ENCODE measurements at places on chromosomes 2 and 18.

DNA sequence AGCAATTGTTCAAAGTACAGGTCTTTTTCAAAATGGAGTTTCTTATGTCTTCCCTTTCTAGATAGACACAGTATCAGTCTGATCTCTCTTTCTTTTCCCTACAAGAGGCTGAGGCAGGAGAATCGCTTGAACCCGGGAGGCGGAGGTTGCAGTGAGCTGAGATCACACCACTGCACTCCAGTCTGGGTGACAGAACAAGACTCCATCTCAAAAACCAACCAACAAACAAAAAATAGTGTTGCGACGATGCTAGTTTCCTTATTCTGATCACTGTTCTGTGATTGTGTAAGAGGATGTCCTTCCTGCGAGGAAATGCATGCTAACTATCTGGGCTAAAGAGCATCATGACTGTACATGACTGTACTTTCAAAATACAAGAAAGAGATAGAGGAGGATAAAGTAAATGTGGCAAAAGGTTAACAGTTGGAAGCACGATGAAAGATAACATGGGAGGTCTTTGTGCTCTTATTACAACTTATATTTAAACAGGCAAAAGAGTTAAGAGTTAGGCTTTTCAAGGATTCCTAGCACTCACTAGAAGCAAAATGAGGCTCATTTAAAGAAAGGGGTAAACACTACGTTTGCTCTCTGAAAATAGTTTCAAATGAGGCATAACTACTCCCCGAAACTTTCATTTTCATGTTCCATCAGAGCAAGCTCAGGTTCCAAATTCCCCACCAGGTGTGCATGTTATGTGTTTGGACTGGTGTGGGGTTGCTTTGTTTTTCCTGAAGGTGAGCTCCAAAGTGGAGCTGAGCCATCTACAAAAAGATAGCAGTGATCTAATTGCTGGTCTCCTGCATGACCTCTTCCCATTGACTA is 23.8 kb downstream of the SOWAHC start:
- DNase-seq = peak; percentile 31

GRCh38 chr18:79422022-79422782 is 26.5 kb downstream of the NFATC1 start:
- DNase-seq = peak; percentile 65

DNA sequence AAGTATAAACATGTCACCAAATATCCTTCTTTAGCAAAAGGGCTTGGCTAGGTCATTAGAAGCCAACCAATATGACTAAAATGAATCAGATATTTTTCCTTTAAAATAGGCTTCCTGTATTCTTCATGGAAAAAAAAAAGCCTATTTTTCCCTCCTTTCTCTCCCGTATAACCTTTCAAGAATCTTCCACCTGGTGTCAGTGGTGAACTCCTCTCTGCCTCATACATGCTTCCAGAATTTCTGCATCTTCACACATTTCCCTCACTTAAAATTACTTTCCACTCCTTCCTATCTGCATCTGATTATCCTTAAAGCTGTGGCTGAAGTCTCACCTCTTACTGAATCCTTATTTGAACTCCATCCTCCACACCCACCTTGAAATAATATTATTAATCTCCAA is 116.9 kb upstream of the FANCL start:
- no peak for DNase-seq

DNA sequence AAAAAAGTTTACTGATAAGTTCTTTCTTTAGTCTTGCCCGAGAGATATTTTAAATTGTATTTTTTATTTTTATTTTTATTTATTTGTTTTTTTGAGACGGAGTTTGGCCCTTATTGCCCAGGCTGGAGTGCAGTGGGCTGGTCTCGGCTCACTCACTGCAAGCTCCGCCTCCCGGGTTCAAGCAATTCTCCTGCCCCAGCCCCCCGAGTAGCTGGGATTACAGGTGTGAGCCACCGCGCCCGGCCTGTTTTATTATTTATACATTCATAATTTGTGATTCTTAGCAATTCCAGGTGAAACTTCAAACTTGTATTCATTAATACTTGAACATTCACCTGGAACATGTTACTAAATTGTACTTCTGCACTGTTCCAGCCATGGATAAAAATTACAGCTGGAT is 2.9 kb downstream of the CREB1 start:
- no peak for DNase-seq

GRCh38 chr2:238761868-238762267 is 86.0 kb upstream of the TWIST2 start:
- peak; percentile 38 for DNase-seq

DNA sequence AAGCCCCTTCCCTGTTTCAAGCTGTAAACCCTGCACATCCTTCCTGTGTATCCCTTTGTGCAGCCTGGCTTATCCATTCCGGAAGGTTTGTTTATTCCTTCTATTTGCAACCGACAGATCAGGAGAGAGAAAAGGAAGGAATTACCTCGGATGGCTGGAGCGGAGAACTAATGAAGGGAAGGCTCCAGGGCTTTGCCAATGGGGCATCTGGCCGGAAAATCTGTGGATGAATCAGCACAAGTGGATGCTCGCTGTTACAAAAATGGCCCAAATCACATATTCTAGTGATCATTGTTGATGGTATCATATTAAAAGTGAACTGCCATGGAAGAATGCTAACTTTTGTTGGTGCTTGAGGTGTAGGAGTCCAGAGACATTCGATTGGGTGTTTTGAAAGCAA is 97.1 kb downstream of the AQP4 start:
- DNase-seq = no peak

DNA sequence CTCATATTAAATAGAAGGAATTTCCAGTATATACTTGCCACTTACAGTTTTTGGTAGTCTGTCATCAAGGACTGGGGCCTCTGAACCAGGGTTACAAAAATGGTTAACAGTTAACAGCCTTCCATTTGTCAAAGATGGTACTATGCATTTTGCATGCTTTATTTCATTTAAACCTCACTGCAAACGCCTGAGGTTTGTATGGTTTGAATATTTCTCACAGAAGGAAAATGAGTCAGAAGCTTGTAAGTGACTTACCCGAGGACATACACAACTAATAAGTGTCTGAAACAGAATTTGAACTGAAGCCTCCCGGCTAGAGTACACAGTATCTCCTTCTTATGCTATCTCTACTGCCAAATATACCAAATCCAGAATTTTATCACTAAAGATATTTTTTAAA is 1593.5 kb upstream of the ACVR2A start:
- peak; percentile 66 for DNase-seq

DNA sequence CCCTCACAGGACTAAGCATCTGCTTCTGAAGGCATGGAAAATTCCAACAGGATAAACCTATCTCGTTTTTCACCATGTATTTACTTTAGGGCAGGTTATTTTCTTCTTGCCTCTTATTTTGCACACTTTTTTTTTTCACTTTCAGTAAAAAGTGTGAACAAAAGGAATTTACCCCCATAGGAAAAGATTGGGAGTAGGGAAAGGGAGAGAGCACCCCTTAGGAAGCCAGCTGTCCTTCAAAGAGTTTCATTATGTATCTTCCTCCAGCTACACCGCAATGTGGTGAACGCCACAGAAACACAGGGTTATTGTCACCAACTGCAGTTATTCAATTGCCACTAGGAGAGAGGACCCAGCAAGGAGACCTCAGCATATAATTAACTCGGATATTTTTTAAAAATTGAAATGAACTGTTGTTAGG is 286.2 kb upstream of the VRK2 start:
- no peak for DNase-seq

- DNase-seq = no peak
Observed at GRCh38 chr2:191003405-191004309, 10.3 kb downstream of the STAT1 start.

DNA sequence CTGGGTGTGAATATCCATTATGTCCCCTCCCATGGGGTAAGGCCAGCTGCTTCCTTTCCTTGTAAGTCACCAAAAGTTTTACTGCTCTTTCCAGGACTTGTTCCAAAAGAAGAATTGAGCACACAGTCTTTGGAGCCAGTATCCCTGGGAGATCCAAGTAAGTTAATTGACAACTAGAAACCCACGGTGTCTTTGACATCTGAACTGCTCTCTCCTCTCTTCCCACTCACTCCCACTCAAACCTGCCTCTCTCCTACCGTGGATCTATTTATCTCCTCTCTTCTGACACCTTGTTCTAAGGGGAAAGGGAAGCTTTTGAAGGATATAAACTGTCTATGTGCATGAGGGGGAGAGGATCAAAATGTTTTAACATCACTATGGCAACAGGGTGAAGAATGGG is 86.7 kb downstream of the VIT start:
- DNase-seq = no peak

DNA sequence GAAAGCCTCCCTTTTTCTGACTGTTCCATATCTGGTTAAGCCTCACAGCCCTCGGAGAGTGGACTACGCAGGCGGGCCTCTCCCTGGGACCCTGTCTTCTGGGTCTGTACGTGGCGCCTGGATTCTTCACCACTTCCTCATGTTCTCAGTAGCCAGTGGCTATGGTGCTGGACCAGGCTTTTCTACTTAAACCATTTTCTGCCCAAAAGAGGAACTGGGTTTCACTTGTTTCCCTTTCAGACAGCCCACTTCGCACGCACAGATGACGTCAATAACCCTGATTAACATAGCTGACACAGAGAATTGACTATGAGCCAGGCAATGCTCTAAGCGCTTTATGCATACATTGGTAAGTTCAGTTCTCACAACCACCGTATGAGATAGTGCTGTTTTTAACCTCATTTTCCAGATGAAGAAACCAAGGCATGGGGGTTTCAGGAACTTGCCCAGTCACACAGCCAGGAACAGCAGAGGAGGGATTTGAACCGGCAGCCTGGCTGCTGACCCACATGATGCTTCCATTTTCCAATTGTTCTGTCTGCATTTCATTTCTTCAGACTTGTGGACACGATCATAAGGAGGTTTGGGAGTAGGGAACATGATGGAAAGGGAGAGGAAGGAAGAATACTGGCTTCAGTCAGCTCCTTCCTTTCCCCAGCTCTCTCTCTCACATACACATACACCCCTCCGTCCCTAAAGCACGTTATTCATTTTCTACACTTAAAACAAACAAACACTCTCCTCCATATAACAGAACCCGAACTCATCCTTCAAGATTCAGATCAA is 41.7 kb downstream of the MYOM1 start:
- peak; percentile 12 for DNase-seq

DNA sequence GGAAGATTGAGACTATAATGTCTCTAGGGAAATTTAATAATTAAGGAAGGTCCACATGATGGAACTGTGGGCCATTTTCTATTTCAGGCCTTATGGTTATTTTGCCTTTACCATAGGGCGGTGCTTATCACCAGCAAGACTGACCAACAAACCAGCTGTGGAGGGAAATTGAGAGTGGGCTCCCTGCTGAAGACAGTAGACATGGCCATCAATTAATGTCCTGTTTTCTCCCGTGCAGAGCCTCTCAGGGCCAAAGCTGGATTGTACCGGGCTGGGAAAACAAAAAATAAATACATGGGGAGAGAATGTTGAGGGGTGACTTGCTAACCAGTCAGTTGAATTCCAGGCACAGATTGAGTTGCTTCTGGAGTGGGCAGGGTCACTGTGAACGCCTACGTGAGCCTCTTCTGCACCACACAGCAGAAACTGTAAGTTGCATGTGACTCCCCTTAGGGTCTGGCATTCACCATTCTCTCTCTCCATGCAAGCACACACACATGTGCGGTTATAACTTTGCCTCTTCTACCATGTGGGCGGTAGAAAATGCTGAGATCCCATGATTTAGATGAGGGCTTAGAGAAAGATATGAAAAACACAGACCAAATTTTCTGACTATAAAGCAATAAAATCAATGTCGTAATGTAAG is 128.5 kb downstream of the COPS8 start:
- DNase-seq = peak; percentile 25

DNA sequence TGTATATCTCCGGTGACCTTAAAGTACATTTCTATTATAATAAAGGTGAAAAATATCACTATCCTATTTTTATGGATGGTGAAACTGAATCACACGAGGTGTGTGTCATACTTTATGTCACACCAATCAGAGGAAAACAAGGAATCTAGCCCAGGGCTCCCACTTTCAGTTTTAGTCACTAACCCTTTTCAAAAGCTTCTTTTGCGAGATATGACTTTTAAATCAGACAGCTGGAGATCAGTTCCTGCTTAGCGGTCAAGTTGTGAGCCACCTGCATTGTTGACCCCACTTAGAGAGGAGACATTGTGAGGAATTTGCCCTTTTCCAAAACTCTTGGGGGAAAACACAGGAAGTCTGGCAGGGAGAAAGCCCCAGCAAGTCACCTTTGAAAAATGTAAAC is 70.5 kb downstream of the CPS1 start:
- DNase-seq = peak; percentile 2

- no peak for DNase-seq
Observed at GRCh38 chr2:128817171-128817570, 498.5 kb upstream of the HS6ST1 start.

GRCh38 chr2:236510034-236510433 is 59.6 kb upstream of the ACKR3 start:
- no peak for DNase-seq

DNA sequence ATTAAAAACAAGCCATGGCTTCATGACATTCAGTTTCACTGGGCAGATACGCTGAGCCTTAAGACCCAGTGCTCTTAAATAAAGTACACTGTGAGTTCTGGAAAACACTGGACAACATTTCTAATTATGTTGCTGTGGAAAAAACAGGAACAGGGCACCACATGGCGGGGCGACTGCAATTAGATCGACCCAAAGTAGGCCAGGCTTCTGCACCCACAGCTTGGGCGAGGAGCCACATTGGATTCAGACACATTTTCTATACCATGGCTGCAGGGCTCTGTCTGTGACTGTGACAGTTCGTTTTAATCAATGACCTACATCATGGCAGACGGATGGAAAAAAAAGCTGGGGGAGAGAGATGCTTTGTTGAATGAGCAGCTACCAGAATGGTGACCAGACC is 227.2 kb upstream of the HS6ST1 start:
- no peak for DNase-seq

- peak; percentile 69 for DNase-seq
Observed at GRCh38 chr2:5915881-5916310, 223.7 kb downstream of the SOX11 start.

GRCh38 chr2:157806426-157807077 is 69.6 kb downstream of the ACVR1 start:
- no peak for DNase-seq

- DNase-seq = no peak
Observed at GRCh38 chr2:105376010-105376409, 22.8 kb downstream of the FHL2 start.

DNA sequence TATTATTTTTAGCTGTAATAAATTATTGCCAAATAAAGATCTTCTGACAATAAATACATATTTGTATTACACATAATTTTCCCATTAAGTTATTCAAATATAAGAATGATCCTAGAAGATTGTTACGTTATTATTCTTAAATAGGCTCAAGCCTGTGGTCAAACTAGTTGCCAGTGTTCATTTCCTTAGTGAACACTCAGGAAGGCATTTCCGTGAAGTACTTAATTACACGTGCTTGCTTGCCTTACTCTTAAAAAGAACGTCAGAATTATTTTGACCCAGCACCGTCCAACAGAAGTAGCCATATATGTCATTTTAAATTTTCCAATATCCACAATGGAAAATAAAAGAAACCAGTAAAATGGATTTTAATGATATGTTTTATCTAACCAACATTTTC is 249.8 kb downstream of the TXNL1 start:
- DNase-seq = no peak

- DNase-seq = peak; percentile 68
Observed at GRCh38 chr2:127695491-127696472, 5.5 kb upstream of the SFT2D3 start.

GRCh38 chr2:54599914-54600313 is 123.5 kb upstream of the EML6 start:
- no peak for DNase-seq
